Epithelial cell of esophagus (primary cell): ENCODE measurements at places on chromosomes 3 and 15.

- no peak for DNase-seq
These were observed 79.5 kb downstream of the SEMA6D start for GRCh38 chr15:47796830-47797229.

DNA sequence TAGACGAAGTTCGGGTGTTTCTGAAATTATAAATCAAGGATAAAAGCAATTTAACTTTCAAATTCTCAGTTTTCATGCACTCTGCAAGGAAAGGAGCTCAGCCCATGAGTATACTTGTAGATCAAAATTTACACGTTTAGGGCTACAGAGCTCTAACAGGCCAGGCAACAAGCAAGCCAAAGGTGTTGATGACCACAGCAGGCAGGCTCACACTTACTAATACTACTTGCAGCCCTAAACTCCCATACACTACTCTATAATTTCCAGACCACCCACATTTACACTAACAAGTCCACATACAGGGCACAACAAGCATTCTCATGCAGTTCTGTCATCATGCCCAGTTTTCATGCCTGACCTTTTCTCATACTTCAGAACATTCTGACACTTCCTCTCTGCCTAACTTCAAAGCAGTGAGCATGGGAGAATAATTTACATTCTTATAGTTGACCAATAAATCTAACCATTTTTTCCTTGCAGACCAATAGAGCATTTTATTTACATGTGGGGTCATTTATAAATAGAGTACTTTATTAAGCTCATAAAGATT is 124.7 kb upstream of the FRMD4B start:
- peak; percentile 30 for DNase-seq

- DNase-seq = no peak
These were observed 600.3 kb upstream of the TGFBR2 start for GRCh38 chr3:30006111-30006510.

DNA sequence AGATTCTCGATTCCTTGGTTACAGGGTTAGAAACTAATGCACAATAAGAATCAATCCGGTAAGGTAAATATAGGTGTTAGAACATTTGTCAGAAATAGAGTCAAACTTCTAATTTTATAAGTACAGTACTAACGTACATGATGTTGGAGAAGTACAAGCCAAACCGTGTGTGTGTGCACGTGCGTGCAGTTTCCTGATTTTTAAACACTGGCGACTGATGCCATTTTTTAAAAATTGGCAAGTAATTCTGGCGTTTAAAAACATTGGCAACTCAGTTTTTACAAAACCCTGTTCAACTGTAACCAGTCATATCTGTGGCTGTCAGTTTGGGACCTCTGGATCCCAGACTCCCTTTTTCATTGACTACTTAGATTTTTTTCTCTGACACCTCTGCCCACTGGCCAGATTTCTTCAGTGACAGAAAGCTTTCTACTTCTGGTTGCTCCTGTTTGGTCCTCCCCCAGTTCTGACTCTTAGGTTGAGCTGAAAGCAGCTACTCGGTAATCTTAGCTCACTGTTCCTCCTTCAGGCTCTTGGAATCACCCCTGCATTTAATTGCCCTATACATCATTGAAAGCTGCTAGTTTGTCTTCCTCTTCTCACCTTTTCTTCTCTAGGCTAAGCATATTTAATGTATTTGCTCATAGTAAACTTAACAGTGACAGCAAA is 843 bp downstream of the ATG7 start:
- DNase-seq = no peak
